ENCODE measurements at places on chromosomes 7 and 10.

DNA sequence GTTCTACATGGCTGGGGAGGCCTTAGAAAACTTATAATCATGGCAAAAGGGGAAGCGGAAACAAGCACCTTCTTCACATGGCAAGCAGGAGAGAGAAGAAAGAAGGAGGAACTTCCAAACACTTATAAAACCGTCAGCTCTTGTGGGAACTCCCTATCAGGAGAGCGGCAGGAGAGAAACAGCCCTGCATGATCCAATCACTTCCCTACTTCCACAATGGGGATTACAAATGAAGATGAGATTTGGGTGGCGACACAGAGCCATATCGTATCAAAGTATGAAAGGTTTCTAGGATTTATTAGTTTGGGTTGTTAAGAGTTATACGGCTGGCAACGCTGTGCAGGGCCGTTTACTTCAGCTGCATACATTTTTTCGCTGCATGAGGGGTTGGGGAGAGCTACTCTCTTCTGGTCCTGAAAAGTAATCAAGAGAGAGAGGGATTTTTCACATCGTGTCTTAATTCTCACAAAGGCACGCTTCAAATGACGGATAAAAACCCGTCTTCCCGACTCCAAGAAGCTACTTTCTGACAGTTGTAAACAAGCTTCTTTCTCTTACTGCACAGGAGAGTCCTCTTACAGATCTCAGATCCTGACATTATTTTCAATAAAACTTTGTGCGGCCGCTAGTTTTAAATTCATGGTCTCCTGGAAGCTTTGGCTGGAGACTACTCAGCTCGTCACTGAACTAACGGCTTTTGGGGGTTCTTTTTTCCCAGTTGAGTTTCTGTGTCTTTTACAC lies 751 bp upstream of the GTPBP10 start:
- no peak for DNase-seq

DNA sequence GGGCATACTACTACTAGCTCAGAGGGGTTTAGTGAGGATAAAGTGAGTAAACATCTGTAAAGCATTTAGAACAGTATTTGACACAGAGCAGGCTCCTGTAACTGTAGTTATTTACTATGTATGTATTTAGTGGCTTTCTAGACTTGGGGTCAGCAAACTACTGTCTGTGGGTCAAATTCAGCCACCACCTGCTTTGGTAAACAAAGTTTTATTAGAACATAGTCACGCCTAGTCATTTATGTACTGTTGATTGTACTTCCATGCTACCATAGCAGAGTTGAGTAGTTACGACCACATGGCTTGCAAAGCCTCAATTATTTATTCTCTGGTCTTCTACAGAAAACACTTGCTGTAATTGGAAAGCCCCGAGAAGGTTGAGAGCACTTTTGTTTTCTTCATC lies 248.5 kb upstream of the PLPP4 start:
- no peak for DNase-seq

DNA sequence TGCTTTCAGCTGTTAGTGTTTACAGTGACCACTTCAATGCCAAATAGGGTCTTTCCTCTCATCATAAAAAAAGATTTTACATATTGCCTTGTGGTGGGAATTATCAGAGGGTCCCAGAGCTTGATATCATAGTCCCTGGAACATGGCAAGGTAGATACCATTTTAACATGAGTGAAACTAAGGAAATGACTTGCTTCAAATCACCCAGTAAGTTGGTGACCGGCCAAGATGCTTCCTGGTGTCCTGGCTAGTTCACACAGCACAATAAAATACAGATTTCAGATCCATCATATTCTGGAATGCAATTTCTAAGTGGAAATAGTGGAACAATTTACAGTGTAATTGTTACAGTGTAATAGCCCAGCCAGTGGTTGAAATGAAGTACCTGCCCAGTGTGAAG lies 36.6 kb downstream of the CNNM1 start:
- DNase-seq = no peak

GRCh38 chr10:127398140-127398970 lies 150.8 kb upstream of the NPS start:
- no peak for DNase-seq

DNA sequence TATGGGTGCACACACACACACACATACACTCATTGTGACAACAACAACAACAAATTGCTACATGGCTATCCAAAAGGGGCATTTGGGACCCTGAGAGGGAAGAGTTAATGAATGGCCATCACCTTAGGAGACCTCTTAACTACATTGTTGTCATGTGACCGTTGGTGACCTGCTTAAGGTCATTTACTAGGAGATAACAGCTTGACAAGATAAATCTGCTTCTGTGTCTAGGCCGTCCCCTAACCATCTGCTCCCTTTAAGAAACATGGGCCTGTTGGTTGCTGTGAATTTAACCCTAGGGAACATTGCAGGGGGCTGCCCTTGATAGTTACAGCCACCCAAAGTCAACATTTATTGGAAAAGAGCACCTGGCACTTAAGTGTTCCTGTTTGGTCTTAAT lies 29.7 kb downstream of the C1QL3 start:
- no peak for DNase-seq

DNA sequence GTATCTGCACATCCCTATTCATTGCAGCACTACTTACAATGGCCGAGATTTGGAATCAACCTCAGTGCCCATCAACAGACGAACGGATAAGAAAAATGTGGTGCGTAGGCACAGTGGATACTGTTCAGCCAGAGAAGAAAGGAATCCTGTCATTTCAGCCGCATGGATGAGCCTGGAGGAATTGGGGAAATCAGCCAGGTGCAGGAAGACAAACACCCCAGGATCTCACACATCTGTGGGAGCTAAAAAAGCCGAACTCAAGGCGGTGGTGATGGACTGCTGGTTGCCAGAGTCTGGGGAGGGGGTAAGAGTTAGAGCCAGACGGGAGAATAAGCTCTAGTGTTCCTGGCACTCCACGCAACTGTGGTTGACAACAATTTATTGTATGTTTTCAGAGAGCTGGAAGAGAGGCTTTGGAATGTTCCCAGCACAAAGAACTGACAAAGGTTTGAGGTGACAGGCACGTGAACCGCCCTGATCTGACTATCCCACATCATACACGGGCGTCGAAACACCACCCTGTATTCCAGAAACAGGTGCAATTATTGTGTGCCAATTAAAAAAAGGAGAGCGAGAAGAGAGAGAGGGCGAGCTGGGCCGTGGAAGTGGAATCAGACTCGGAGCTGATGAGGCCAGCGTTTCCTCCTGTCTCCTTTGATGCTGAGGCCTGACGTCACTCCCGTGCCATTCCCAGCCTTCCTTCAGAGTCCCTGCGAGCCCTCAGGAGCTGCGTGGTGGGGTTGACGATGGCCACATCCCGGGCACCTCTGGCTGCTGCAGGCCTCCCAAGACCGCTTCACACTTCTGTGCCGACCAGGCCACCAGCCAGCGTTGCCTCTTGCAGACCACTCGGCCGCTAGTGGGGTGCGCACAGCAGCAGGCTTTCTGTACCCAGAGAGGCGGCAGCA lies 189.5 kb downstream of the DNAJB6 start:
- DNase-seq = no peak

GRCh38 chr10:20185116-20185515 lies 368.9 kb downstream of the PLXDC2 start:
- no peak for DNase-seq

DNA sequence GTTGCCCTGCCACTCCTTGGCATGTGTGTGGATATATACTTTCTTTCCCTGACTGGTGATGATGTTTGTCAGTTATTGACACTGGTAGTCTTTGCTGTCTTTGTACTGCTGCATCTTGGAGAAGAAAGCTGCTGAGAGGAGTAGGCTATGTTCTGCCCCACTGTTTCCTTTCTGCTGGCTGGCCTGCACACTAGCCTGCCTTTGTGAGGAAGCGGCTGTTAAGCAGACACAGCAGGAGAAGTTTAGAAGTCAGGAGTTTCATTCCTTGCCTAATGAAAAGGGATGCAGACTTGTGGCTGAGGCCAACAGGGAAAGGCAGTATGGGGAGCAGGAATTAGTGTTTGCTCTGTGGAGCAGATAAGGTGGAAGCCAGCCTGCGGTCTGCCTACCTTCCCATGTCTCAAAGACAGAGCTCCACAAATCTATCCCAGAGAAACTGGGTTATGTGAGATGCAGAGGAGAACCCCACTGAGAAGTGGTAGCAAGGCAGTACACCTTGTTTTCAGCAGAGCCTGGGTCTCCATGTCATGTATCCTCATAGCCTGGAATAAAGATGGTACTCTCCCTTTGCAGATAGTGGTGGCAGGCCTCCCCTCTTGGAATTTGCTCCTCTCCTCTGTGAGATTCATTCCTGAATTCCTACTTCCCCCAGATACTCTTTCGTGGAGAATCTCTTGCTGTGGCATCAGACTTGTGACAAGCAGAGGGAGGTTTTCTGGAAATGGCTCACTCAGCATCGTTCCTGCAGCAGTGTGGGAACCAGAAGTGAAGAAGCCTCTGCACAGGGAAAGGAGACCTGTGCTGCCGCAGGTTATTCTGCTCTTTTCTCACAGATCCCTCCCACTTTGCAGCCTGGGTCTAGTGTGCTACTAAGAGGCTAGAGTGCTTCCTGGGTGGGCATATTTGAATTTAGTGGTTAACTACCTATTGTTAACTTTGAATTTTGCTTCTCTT lies 130.2 kb downstream of the LRRC4 start:
- DNase-seq = no peak

All from CD4-positive, alpha-beta T cell treated with Interleukin-17A for 1 hour (primary cell).